ENCODE measurements at places on chromosomes 4 and X.

- no peak for DNase-seq
Observed at GRCh38 chr4:178415925-178416324, 973.7 kb upstream of the AGA start.

GRCh38 chr4:158211222-158211621 is 936 bp downstream of the TMEM144 start:
- no peak for DNase-seq

DNA sequence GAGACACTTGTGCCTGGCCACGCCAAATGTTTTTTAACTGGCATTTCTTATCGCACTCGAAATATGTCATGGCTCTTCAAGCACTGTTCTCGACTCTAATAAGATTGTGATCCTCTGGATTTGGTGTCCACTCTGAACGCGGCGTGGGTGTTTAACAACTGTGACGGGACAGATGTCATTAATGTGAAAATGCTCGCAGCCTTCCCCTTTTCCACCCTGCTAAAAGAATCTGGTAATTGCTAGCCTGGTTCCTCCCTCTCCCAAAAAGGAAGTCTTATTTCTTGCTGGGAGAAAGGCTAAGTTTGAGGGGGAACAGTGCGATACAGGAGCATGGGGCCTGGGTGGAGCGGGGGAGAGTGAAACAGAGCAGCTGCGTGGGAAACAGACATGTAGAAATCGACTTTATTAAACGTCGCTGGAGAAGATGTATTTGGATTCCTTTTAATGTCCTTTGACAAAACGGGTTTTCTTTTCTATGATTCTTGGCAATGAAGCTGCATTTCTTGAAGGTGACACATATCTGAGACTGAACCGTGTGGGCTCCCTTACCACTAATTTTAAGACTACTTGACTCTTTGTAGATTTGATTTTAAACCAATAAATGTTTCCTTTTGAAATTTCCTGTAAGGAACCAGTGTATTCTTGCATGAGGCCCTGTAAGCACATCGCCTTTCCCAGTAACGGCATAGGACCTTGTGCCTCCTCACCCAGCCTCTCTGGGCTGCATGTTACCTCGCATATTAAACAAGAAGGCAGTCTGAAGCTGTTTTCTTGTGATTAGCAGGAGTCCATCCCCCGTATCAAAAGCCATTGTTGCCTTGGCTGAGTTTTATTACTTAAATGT is 17.8 kb downstream of the TBC1D1 start:
- DNase-seq: no peak

DNA sequence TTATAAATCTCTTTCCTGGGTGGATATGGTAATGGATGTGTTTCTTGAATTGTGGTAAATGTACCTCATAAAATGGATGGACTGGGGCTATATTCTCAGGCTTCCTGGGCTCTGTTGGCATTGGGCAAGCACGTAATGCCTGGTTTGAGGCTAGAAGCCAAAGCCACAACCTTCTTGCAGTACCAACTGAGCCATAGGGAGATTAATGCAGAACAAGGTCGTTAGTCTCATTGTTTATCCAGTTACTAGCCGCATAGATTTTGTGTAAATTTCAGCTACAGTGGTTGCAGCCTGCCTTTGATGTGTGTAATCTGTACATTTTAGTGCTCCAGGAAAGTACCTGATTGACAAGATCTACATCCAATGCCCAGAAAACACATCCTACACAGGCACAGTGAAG is 7.2 kb upstream of the LEF1 start:
- DNase-seq: no peak

- DNase-seq: no peak
Observed at GRCh38 chr4:129342819-129343408, 247.0 kb downstream of the C4orf33 start.

GRCh38 chr4:145818011-145818410 is 120.6 kb downstream of the ZNF827 start:
- no peak for DNase-seq

Measured in NCI-H1694 treated with DMSO at 0.1 percent for 48 hours (cell line).